ENCODE measurements at places on chromosomes 3 and 15. TPM values are rescaled to one million over a fixed set of nuclear protein-coding genes. Genes with fewer than 3 reads are reported as not detected.

- no peak for DNase-seq
Measured at GRCh38 chr15:48230498-48230897, 24.4 kb downstream of the SLC12A1 start.

The CCR8 gene
- total RNA-seq = not detected

GRCh38 chr3:165217739-165218138 lies 21.6 kb upstream of the SLITRK3 start:
- DNase-seq = no peak

The AHSG gene
- not detected for total RNA-seq
